Substantia nigra (tissue), 51 donors: ENCODE measurements at places on chromosomes 16 and 17.

GRCh38 chr16:71350821-71351557, 7.5 kb upstream of the CALB2 start:
- DNase-seq = no peak

DNA sequence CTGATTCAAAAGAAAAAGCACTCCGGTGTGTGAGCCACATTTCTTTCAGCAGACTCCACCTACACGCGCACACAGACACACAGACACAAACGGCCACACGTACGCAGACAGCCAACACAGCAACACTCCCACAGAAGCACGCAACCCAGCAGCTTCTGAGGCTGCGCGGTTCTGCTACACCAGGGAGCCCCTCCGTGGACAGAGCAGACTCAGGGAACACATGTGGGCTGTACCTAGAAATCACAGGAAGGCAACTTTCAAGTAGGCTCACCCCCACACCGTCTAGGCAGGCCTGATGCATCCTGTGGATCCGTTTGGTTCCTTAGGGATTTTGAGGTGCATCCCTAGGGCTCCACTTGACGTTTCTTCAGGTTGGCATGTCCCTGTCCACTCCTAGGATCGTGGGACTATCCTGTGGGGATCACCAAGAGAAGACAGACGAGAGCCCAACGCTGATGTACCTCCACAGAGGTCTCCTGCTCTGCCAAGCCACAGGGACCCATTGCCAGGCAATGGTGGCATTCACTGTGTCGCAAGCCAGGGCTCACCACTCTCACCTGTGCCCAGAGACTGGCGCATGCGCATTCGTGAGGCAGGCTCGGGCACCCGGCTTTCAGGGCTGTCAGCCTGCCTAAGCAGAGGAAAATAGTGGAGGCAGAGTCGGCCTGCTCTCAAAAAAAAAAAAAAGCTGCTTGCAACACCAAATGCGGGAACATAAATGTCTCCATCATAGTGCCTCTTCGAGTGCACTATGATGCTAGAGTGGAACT, 2333.3 kb downstream of the TP53TG3F start:
- no peak for DNase-seq

DNA sequence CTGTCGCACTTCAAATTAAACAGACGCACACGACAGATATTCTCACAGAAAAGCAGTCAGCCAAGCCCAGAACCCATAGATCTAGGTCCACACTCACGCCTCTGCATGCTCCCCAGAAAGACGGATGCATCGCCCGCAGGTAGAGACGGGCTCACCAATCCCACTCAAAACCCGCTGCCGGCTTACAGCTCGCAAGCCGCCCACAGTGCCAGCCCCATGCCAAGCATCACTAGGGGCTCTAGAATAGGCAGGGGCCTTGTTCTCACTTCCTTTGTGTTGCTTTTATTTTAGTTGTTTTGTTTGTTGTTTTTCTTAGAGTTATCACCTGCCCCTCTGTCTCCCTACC, 336 bp upstream of the BMERB1 start:
- no peak for DNase-seq

- DNase-seq = no peak
Observed at GRCh38 chr17:73801455-73802100, 157.3 kb upstream of the SDK2 start.

- peak; percentile 50 for DNase-seq
Observed at GRCh38 chr16:69890114-69890891, 60.8 kb upstream of the CLEC18A start.

DNA sequence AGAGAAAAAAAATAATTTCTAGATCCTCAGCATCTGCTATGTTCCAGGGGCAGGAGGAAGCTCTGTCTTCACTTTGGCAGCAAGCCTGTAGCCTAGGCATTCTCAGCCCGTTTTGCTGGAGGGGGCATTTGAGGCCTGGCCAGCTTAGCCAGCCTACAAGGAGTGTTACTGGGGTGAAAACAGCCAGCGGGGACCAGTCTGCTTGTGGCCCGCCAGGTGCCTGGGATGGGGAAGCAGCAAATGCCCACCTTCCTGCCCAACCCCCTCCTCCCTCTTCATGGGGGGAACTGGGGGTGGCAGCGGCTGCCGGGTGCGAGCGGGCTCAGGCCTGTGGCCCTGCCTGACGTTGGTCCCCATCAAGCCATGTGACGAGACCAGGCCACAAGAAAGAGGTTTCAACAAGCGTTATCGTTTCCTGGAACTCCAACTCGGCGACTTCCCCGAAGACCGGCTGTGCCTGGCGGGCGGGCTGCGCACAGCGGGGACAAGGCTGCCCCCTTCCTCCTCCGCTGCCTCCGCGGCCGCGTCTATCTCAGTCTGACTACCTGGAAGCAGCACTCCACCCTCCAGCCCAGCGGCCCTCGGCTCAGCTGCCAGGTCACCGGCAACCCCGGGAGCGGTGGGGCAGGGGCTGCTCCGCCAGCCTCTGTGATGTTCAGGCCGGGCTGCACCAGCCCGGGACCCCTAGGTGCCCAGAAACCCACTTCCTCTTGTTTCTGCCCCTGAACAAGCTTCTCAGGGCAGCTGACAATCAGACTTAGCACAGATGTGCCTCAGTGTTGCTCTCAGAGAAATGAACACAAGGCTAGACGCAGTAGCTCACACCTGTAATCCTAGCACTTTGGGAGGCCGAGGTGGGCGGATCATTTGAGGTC, 22.9 kb downstream of the SOCS1 start:
- no peak for DNase-seq

DNA sequence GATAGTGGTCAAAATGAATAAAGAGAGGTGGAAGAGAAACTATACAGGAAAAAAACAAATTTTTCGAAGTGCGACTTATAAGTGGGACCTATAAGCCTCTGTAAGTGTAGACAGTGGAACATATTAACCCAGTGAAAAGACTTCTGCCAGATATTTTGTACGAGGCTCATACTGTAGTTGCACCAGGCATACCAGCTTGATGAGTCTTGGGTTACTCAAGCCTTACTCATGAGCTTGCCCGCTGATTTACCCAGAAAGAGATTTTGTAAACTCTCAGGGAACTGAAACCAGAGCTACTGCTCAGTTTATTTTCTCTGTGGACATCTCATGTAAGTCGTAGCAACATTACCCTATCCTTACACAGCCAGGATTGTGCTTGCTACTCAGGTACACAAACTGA, 708.0 kb upstream of the SOX9 start:
- no peak for DNase-seq

GRCh38 chr16:2950773-2951172, 13.3 kb upstream of the KREMEN2 start:
- DNase-seq = no peak

GRCh38 chr17:45430006-45430737, 2.5 kb downstream of the ARHGAP27 start:
- DNase-seq = no peak

DNA sequence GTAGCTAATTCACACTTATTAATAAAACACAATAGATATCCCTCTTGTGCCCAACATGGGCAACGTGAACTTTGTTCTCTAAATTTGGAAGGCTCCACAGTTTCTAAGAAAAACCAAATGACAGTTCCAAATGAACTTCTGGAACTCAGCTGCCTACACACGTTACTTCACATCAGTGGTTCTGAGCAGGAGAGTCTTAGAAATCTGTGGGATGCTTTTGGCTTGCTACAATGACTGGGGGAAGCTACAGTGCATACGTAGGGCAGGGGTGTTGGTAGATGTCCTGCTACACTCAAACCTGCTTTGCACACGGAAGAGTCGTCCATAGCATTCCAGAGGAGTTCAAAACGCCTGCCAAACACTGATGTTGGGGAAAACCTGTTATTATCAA, 8.0 kb downstream of the TXNDC11 start:
- DNase-seq = no peak

DNA sequence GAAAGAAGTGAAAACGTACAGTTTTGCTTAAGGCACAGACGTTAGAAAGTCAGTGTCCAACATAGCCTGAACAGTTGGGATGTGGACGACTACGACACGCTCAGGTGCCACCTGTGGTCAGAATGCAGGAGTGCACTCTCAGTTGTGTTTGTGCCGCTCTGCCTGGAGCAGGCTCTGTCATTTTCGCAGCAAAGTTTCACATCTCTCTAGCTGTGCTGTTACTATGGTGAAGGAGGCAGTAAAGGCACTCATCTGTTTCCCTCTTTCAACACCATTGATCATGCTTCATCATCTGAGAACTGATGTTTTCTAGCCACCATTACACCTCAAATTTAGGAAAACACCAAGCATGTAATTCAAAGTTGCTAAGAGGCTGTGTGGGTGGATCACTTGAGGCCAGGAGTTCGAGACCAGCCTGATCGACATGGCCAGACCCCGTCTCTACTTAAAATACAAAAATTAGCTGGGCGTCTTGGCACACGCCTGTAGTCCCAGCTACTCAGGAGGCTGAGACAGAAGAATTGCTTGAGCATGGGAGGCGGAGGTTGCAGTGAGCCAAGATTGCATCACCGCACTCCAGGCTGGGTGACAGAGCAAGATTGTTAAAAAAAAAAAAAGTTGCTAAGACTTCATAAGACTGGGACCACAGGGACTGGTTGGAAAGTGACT, 44.9 kb upstream of the DNAJA2 start:
- DNase-seq = no peak

DNA sequence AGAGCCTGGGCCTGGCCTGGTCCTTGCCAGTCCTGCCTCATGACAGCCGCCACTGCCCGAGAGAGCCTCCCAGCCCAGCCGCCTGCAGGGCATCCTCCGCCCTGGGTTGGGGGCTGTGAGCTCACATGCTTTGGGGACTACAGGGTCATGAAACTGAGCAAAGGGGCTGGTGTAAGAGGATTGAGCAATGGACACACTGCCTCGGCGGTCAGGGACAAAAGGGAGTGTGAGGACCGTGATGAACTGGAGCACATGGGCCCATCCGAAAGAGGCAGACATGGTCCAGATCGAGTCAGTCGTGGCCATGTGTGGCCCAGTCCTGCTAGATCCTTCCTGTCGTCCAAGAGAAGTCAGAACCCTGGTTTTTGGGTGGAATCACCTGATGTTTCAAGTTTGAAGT, 52.3 kb downstream of the GSG1L start:
- no peak for DNase-seq

DNA sequence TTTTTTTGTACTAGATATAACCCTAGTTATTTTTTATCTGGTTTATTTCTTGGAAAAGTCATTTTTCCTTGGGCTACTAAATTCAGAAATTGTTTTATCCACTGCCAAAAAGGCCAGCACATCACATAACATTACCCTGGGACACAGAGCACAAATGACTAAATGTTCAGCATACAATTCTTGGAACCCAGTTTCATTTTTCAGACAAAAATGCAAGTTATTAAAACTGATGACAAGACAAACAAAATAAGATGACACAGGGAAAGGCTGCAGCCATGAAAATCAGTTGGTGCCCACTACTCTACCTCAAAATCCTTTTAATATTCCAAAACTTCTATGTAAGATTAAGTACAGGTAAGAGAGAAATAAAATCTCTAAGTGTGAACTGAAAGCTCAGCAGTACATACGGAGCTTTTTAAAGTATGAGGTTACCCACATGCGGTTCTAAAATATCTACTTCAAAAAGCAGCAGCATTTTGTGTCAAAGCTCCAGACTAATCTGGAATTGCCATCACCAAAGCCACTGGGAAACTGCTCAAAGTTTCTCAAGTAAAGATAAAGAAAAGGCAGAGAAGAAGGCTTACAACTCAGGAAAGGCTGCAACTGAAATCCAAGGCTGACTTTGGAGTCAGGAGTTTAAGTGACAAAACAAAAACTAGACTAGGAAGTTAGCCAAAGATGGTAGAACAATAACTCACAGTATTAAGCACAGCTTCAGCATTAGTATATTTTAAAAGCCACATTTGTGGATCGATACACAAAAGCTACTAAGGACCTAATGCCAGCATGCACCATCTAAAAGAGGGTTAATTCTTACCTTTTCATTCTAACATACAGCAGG, 41.4 kb downstream of the AP1G1 start:
- DNase-seq = no peak

GRCh38 chr17:1125788-1126145, 54.0 kb downstream of the ABR start:
- no peak for DNase-seq

DNA sequence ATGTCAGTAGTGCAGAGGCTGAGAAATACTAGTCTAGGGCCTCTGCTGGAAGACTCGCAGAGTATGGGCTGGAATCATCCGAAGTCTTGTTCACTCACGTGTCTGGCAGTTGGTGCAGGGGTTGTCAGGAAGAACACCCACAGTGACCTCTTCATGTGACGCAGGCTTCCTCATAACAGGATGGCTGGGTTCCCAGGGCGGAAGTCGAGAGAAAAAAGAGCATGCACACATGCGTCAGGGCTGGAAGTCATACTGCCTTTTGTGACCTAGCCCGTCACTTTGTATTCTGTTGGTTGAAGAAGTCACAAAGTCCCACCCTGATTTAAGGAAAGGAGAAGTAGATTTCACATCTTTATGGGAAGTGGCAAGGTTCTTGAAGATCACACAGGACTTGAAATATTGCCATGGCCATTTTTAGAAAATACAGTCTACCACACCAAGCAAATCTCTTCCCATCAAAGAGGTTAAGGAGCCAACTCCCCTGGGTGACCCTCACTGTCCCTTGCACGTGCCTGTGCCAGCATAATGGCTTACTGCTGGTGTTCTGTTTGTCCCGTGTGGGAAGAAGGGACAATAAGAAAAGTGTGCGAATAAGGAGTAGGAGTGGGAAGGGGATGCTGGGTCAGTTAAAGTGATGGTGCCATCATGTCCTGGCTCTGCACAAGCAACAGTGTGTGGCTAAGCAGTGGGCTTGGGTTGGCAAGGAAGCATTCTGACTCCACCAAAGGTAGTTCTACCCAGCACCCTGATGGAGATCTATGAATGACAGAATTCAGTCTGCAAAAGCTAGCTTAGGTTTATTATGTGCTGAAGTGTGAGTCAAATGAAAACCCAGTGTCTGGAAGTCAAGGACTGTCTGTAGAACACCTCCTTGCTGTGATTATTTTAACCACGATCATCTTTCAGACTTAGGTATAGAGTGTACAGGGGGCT, 28.1 kb downstream of the HEATR3 start:
- DNase-seq = no peak

- no peak for DNase-seq
Observed at GRCh38 chr17:80773243-80773991, 218.2 kb upstream of the CHMP6 start.

DNA sequence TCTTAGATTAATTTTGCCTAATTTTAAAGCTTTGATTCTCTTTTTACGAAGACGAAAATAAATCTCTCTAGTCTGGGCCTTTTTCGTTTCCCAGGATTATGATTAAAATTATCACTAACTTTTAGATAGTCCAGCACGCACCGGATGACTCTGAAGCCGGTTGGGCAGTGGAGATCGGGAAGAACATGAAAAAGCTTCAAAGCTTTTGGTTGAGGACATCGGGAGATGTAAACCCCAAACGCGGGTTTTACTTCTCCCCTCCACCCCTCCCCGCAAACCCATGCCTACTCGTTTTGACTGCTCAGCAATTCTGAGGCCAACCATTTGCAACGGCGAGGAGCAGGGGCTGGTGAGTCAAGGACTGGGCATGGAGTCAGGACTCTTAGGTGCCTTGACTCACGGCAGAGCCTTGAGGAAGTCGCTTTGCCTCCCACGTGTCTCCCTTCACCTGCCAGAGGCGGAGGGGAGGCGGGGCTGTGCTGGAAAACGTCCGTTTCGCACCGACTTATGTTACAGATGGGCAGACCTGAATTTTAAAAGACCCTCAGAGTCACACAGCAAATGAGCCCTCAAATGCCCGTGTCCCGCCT, 989 bp upstream of the DUSP14 start:
- peak; percentile 48 for DNase-seq

- no peak for DNase-seq
Observed at GRCh38 chr16:57999971-58000705, at the start of gene ZNF319. Gene ZNF319 (minus strand): TSS chr16:58000672. CDS start chr16:57998265, 2,407 bp downstream.
